HS-5 (cell line): ENCODE measurements at places on chromosomes 16 and 17.

GRCh38 chr17:64492481-64493109, 4.3 kb downstream of the POLG2 start:
- DNase-seq, result no peak

DNA sequence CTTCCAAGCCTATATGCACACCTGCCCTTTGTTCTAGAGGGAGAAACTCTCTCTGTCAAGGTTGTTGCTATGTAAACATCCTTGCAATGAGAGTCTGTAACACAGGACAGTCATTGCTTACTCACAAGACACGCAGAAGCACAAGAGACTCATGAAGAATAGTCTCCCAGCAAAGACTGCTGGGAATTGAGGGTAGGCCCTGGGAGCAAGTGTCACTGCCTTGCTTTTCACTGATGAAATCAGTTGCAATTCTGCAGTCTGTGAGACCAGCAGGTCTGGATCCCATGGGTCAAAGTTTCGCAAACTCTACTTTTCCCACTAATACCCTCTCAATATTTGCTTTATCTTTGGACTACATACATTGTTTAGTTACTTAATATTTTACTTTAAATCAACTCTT, 177.4 kb downstream of the FTO start:
- no peak for DNase-seq

DNA sequence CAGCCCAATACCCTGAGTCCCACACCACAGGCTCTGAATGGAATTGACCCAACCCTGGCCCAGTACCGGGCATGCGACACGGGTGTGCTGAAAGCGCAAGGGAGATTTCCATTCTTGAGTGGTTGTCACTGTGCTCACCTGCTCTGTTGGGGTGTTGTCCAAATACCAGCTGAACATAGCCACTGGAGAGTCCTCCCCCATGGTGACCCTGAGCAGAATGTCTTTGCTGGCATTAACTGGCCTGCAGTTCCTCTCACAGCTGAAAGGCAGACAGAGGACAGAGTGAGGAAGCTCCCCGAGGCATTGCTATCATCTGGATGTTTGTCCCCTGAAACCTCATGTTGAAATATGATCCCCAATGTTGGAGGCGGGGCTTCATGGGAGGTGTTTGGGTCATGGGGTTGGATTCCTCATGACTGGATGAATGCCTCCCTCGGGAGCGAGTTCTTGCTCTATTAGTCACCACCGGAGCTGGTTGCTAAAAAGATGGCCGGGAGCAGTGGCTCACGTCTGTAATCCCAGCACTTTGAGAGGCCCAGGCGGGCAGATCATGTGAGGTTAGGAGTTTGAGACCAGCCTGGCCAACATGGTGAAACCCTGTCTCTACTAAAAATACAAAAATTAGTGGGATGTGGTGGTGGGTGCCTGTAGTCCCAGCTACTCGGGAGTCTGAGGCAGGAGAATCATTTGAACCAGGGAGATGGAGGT, 57.3 kb upstream of the BCO1 start:
- peak; percentile 80 for DNase-seq

DNA sequence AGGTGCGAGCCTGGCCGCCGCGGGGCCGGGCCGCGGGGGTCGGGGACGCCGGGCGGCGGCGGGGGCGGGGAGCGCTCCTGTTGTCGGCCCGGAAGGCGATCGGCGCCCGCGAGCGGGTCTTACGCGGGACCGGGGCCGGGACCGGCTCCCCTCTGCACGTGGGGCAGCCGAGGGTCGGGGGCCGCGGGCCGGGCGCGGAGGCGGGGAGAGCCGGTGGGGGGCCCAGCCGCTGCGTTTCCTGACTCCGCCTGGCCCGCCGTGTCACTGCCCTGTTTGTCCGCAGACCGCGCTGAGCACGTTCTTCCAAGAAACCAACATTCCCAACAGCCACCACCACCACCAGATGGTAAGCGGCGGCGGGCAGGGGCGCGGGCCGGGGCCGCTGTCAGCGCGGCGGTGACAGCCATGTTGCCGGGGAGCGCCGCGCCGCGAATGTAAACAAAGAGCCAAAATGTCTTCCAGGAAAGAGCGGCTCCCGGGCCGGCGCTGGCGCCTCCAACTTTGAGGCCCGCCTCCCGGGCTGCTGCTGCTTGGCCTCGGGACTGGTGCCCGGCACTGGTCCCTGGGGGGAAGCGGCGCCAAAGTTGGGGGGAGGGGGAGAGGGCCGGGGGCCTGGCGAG, 586 bp downstream of the UBALD2 start:
- DNase-seq, result no peak

DNA sequence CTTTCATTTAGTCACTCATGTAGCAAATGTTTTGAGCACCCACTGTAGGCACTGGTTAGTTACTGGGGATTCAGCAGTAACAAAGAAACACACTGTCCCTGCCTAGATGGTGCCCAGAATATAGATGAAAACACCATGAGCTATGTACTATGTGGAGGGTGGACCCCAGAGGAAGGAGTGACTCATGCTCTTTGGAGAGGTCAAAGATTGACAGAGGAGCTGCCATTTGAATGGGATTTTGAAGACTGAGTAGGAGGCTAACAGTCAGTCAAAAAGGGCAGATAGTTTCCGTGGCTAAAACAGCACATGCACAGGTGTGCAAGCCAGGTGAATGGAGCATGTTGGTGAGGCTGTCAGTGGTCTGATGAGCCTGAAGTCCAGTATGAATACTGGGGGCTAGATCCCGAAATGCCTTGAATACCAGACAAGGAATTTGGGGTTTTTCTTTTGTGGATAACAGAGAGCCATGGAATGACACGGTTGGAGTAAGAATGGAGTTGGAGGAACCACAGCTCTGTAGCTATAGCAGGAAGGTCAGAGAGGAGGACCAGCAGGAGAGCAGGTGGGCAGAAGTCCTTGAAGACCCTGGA, 6.1 kb downstream of the IL21R start:
- no peak for DNase-seq

DNA sequence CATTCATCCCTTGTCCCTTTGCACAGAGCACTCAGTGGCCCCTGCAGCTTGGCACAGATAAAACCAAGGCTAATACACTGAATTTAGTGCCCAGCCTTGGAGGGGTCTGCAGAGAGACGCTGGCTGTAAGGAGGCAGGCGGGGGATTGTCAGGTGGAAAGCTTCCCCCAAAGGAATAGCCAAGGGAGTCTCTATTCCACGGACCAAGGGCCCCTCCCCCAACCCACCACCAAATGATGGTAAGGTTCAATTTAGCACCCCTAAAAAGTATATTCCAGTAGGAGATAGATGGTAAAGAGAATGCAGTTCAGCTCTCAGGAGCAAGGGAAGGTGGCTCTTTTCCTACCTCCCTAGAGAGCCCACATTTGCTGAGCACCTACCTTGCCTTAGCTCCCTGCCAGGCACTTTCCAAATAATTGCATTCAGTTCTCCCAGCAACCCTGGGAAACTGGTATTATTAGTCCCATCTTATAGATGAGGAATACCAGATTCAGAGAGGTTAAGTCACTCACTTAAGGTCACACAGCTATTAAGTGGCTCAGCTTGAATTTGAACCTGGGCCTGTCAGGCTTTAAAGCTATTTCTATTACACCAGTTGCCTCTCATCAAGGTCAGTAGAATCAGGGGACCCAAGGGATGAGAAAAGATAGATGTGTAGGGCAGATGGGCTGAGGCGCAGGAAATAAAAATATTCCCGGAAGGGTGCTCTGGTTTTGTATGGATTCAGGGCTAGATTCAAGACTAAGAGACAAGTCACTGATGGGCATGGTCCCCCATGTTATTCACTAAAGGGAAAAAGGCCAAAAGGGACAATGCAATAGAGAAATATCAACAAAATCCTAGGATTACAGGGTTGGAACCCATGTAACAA, 20.0 kb upstream of the ZFHX3 start:
- no peak for DNase-seq

DNA sequence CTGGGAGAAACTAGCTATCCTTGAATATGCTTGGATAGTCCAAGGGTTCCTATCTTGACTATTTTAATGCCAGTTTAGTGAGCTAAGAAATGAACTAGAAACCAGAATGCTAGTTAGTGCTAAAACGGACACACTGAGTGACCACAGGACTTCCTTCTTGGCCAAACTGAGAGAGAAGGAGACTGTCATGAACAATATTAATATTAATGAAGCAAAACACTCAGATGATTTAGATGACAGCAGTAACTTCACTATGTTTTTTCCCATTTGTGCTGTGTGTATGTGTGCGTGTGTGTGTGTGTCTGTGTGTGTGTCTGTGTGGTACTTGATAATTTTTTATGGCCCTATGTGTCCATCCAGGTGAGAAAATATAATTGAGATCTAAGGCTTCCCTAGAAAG, 2.2 kb upstream of the ATXN1L start:
- no peak for DNase-seq

DNA sequence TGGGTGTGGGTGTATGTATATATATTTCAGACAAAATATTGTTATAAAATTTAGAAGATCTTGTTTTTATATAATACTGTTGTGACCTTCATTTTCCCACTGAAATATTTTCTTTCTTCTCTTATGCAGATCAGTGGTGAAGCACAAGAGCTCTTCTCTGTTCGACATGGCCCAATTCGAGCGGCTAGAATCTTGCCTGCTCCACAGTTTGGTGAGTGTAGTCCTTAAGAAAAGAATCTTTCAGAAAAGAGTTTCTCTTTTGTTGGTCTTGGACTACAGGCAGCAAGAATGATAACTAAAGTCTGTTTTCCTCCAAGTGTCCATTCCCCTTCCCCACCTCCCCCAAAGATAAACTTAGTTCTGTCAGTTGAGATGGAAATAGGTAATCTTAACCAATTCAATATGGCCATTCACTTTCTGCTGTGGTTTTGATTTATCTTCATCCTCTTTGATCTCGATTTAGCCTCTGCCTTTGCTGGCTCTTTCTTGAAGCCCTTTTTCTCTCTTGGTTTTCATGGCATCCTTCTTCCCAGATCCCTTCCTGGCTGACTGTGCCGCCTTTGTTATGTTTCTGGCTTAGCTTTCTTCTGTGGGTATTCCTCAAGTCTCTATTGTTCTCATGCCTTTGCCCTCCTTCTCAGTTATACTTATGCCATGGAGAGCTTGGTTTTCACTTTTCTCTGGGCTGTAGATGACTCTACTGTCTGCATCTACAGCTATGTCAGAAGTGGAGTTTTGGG, 69.6 kb downstream of the BCAS3 start:
- no peak for DNase-seq

- peak; percentile 23 for DNase-seq
These were observed 1.1 kb downstream of the SPECC1 start for GRCh38 chr17:20010099-20010863.

DNA sequence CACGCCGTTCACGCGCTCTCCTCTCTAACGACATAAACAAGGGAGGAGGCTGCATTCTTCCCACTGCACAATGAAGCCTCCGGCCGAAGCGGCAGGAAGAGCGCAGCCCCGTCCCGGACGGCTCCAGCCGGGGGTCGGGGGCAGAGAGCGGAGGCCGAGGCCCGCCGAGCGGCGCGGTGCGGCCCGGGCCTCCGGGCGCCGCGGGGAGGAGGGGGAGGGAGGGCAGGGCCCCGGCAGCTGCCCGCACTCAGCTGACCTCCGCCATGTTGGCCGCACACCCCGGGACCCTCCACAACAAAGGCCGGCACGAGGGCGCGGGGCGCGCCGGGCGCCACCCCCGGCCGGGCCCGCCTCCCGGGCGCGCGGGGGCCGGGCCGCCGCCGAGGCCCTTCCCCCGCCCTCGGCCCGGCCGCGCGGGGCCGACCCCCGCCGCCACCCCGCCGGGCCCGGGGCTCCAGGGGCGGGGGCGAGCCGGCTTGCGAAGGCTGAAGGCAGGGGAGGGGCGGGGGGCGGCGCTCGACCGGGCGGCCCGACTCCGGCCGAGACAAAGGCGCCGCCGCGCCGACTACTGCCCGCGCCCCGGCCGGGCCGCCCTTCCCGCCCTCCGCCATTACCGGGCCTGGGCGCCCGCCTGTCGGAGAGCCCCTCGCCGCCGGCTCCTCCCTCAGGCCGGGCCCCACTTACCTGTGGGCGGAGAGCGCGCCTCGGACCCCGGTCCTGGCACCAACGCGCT, 527 bp downstream of the SIAH1 start:
- no peak for DNase-seq

- DNase-seq, result no peak
These were observed 1.2 kb downstream of the MAPK7 start for GRCh38 chr17:19379361-19380065.

- no peak for DNase-seq
These were observed 389.6 kb upstream of the DYNLRB2 start for GRCh38 chr16:80150978-80151721.

GRCh38 chr17:59365383-59365981, 34.0 kb downstream of the YPEL2 start:
- no peak for DNase-seq

GRCh38 chr17:48429156-48429555, 858 bp downstream of the SKAP1 start:
- no peak for DNase-seq

DNA sequence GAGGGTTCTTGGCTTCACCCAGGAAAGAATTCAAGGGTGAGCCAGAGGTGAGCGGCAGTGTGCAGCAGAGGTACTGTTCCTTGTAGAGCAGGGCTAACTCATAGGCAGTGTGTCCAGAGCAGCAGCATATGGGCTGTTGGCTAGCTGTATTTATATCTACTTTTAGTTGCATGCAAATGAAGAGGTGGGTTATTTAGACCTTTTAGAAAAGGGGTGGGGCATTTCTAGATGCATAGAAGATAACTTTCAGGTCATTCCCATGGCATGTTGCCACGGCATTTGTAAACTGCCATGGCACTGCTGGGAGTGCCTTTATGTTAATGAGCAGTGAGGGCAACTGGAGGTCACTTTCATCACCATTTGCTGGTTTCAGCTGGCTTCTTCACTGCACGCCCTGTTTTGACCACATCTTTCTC, 141.0 kb downstream of the STX8 start:
- no peak for DNase-seq

- DNase-seq, result no peak
These were observed 34.7 kb downstream of the SOCS3 start for GRCh38 chr17:78325076-78325687.

- no peak for DNase-seq
These were observed 7.9 kb upstream of the SOST start for GRCh38 chr17:43766413-43767052.

DNA sequence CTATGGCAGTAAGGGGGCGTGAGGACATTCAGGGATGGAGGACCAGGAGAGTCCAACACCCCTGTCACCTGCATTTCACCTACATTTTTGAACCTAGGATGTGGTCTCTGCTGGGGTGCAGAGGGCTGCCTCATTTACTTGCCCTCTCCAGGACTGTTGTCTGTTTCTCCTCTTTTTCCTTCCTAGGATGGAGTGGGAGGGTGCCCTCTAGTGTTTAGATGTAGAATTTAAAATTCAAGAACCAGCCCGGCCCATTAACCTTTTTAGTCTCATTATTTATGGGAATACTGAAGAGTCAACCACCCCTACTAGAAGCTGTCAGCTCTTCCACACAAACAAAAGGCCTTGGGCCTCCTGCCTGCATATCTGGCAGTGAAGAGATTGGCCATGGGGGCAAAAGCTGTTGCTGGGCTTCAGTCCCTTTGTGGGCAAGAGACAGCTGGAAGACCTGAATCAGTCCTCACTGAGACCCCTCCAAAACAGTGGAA, 2.5 kb upstream of the STARD3 start:
- no peak for DNase-seq

DNA sequence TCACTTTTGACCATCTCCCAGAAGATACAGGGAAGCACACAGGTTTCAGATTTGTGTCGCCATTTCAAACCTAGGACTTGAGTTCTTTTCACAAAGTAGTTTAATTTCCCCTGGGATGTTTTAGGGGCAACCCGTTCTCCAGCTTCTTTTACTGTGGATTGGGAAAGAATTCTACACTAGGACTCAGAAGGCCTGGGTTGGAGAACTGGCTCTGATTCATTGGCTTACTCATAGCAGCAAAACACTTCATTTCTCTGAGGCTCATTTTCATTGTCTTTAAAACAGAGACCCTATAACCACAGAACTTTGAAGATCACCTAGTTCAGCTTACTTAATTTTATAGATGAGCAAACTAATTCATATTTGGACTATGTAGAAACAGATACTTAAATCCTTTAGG, 175.9 kb upstream of the SALL1 start:
- DNase-seq, result no peak
